ENCODE measurements at places on chromosomes 12 and 14.

- DNase-seq: peak; percentile 24
Measured at GRCh38 chr12:70719672-70720420, 82.6 kb upstream of the PTPRB start.

GRCh38 chr12:108800591-108800990 lies 56.8 kb downstream of the SSH1 start:
- no peak for DNase-seq

DNA sequence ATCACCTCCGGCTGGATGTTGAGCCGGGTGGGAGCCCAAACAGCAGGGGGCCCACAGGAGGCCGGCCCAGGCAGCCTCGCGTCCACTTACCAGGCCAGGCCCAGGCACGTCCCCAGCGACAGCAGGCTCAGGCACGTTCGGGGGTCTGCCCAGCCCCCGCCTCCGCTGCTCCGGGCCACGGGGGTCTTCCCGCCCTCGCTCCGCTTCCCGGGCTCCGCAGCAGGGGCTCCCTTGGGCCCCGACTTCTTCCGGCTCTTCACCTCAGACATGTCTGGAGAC lies 216 bp downstream of the IKBIP start:
- no peak for DNase-seq

- no peak for DNase-seq
Measured at GRCh38 chr12:26921886-26922285, 15.9 kb downstream of the INTS13 start.

DNA sequence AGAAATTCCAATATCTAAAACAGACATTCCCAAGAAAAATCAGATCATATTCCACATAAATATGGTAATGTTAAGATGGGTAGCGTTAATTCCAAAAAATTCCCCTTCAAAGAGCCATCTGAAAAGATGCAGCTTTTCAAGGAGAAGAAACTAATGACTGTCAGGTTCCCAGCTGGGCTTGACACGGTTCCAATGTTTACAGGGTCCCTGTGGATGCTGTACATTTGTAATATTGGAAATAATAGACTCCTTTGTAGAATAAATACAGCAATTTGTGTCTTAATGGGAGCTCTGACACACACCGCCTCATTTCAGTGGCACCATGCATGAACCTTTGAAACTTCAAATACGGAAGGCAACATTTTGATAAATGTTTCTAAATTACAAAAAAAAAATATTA lies 140.6 kb downstream of the ITPR2 start:
- DNase-seq: no peak

DNA sequence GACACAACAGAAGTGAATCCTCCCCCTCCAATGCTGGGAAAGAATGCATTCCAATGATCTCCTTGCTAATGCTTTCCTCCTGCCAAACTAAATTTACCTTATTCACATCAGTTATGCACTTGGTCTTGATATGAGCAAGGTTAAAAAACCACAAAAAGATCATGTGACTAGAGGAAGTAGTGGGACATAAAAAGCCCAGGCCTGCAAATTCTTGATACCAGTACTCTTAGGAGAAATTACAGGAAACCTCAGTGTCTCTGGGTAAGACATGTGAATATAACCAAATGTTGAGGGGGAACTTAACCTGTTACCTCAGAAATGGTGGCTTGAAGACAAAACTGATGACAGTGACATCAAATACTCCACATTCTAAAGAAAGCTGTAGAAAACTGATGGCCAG lies 427.1 kb downstream of the RPS29 start:
- no peak for DNase-seq

- no peak for DNase-seq
Measured at GRCh38 chr14:99791476-99792209, 1.6 kb upstream of the EML1 start.

GRCh38 chr12:71838676-71839075 lies 883 bp upstream of the TBC1D15 start:
- DNase-seq: no peak

DNA sequence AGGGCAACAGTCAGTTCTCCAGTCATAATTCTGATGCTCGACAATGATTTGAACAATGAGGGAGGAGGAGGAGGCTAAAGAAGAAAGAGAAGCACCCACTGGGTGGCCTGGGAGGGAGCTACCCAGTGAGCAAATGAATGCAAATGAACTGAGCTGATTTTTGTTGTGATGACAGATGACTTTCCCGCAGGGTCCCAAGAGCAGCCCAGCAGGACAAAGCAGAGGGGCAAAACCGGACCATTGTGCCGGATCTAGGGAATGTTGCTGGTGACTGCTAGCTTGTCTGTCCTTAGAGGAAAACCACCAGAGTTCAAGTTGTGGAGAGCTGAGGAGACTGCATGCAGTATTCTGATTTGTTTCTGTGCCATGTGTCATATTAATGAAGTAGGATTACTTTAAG lies 162.8 kb downstream of the MON2 start:
- no peak for DNase-seq

GRCh38 chr12:114684098-114684869 lies at the start of gene TBX3:
TBX3 (minus strand) TSS chr12:114684175; CDS start chr12:114683200, 975 bp downstream.
- peak; percentile 100 for DNase-seq

- no peak for DNase-seq
Measured at GRCh38 chr14:42027271-42027670, 420.6 kb downstream of the LRFN5 start.

DNA sequence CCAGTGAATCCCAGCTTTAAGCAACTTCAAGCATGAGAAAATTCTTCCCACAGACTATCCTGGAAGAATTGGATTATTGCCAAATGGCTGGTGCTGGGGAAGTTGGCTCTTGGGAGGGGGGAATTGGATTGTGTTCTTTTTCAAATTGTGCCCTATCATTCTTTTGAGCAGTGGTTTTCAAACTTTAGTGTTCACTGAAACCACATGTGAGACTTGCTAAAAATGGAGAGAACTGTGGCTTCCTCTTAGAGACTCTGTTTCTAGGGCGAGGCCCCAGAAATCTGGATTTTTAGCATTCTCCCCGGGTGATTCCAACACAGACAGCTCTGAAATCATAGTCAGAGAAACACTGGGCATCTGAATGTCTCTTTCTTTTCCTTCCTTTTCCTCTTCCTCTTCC lies 14.3 kb upstream of the OTUB2 start:
- no peak for DNase-seq

GRCh38 chr12:42570076-42570475 lies 19.5 kb downstream of the PRICKLE1 start:
- no peak for DNase-seq

GRCh38 chr14:61472011-61472672 lies 150.8 kb downstream of the PRKCH start:
- DNase-seq: peak; percentile 94

DNA sequence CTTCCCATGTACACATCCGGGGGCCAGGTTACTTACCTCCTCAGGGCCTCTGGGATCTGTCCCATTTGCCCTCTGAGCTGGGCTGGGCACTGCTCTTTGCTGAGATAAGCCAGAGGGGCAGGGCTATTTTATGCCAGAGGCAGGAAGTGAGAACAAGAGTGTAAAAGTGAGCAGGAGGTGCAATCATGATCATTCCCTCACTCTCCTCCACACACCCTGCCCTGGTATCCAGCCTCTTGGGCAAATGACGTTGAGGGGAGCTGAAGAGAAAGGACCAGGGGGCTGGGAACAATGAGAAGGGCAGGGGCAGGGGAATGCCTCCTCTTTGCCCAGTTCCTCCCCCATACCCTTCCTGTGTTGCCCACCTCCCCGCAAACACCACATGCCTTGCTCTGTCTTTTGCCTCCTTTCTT lies 4.2 kb downstream of the LPAR5 start:
- no peak for DNase-seq

DNA sequence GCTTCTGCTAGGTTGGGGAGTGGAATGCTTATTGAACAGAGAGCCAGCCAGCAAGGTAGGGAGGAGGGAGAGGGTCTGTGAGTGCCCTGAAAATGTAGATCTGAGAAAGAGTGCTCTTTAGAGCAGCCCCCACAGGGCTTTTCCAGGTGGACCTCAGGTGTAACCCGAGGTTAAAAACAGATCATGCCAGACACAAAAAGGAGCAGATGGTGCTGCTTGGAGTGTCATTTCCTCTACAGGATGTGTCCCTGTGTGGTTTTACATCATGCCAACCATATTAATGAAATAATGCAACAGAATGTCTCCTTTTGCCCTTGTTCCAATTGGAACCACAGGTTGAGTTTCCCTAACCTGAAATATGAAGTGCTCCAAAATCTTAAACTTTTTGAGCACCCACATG lies 6.4 kb downstream of the SUSD6 start:
- DNase-seq: no peak

GRCh38 chr14:32426028-32426427 lies 96.9 kb downstream of the AKAP6 start:
- no peak for DNase-seq

GRCh38 chr12:95202691-95203486 lies 14.4 kb downstream of the FGD6 start:
- DNase-seq: peak; percentile 25

DNA sequence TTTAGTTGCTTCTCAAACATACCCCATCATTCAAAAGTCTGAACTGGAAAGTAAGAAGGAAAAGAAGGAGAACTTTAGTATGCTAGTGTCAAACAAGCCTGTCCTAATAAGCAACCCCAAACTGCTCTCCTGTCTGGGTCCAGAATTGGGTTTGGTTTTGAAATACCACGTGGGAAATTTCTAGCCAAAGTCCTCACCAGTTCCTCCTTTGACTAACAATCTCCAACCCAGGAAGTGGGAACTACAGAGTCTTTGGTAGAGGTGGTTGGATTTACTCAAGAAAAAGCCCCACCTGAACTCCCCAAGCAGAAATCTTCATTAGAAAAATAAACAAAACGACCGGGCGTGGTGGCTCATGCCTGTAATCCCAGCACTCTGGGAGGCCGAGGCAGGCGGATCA lies 17.4 kb upstream of the EIF4B start:
- DNase-seq: no peak

DNA sequence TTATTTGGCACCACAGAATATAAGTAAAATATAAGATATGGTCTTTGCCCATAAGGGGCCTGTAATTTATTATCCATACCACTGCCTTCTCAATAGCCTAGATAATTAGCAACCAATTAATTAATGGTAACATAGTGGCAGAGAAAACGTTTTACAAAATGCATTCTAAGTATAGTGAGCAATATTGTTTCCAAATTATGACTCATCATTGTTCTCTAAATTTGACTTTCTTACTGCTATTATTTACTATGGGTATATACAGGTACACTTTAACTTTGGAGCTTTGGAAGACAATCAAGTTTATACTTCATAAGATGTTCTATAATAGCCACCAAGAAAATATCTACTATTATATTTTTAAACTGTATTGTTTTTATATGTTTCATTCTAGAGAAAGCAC lies 26.7 kb downstream of the DCP1B start:
- DNase-seq: no peak

GRCh38 chr14:70808416-70809224 lies 693 bp downstream of the MAP3K9 start:
- DNase-seq: no peak

- DNase-seq: no peak
Measured at GRCh38 chr14:94850309-94851211, 80.6 kb upstream of the GSC start.
